Activated CD8-positive, alpha-beta memory T cell treated with anti-CD3 and anti-CD28 coated beads for 48 hours (primary cell): ENCODE measurements at places on chromosomes 16 and 17.
A peak's percentile ranks its signal among the peaks of the same experiment; 100 is the strongest.

- no peak for DNase-seq
These were observed 829 bp downstream of the PITPNM3 start for GRCh38 chr17:6555331-6556120.

DNA sequence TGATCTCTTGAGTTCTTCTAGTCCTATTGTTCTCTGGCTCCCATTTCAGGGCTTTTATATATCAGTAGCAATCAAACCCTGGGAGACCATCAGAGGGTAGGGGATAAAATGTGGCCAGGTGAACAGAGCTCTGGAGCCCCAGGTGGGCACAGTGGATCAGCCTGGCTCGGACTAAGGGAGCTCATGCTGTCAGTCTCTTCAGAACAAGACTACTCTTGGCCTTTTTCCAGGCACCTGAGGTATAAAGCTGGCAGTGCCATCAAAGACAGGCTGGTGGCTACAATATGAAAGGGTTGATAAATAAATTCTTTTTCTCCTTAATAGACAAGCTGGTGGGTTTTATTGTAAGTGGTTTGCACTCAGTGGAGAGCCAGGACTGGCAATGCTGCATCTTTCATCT lies 160.0 kb upstream of the CCL2 start:
- DNase-seq: no peak

DNA sequence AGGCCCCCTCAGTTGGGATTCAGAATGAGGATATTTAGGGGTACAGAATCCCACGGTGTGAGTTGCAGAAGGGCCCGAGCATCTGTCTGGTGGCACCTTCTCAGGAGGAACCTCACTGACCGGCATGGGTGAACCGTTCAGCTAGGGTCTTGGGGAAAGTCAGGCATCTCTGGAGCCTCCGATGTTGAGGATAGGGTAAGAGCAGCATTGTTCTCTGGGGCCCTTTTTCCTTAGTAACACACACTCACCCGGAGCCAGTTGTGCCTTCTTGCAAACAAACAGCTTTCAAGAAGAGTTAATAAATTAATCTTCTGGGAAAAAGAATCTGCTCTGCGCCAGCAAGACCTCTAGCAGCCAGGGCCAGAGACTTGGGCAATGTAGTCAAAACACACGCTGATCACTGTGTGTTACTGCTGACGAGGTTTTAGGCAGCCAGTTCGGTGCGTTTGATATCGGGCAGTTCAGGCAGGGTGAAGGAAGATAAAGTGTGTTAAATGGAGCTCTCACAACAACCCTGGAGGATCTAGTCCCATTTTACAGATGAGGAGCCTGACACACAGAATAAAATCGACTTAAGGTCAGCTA lies 48.9 kb downstream of the MSI2 start:
- no peak for DNase-seq

DNA sequence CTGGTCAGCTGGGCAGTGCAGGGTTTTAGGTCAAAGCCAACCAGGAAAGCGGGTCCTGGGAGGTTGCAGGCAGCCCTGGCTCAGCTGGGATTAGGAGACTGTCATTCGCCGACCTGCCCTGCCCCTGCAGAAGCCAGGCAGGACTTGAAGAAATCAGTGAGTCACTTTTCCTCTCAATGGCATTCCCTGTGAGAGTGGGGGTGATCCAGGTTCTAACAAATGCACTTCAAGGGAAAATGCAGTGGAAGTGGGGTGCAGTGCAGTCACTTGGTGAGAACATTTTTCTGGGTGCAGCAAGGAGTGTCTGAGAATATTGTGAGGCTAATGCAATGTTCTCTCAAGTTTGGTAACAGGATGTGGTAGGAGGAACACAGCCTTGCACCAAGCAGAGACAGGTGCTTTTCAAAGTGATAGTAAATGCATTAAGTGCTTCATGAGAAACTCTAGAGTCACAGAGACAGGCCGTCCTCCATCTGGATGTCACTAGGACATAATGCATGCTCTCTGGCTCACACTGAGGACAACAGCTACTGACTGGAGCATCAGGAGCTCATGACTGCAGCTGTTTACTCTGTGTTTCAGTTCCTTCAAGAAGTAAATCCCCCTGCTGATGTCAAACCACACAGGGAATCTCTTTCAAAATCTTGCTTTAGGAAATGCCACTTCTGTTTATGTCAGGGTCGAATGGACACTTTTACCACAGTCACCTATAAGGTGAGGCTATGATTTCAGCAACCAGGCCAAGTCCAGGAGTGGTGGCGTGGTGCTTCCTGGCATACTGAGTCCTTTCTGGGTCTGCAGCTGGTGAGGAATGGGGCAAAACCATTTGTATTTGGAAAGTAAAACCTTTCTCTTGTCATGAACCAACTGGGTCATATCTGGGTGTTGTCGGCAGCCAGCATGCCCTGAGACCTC lies 16.7 kb downstream of the CDK5R1 start:
- DNase-seq: no peak

DNA sequence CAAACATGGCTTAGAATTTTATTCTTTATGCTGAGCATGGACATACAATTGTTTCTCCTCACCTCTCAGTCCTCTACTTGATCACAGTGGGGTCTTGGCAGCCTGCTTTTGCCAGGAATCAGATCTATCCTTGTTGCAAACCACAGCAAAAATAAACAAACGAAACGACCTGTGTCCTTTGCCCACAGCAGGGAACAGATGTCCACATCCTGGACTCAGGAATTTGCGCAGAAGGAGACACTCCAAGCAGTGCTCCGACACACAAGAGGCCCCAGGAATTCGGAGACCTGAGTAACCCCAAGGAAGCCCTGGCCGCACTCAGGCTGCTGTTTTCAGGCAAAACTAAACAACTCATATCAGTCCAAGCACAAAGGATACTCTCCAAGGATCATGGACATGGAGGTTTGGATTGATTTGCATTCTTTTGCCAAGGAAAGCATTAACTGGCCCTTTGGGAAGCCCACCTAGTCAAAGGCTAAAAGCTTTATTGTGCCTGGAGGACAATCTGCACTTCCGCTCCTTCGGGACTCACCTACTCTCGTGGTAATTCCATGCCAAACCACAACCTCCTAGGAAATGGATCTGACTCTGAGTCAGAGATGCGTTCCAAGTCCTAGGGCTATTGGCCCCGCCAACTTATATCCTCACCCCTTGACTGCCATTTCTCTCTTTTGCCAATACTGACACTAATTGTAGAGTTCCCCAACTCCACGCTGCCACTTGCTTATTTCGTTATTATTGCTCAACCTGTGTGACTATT lies 271.1 kb upstream of the CDH11 start:
- no peak for DNase-seq

DNA sequence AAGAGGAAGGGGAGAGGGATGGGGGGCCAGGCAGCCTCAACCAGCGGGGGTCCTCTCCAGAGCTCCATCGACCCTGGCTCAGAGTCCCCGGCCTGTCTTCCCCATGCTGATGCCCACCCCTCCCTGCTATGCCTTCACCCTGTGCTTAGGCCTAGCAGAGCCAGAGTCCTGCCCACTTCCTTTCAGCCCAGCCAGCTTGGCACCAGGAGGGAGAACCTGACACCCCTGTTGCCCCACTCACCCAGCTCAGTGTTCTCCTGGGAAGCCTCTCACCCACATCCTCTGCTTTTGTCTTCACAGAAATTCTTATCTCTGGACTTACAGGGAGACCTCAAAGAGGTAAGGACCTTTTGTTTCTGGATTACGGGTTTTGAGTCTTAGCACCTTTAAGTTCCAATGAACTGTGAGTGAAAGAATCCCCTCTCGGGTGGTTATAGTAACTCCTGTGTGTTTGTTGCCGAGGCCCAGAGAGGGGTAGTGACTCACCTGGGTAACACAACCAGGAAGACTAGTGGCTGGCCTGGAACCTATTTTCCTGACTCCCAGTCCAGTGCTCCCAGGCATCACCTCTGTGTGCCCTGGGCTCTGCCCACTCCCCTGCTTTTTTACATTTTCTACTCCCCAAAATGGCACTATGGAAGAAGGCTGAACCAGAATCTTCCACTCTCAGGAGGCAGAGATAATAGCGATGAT lies 53.3 kb downstream of the CES1 start:
- no peak for DNase-seq

GRCh38 chr17:8141741-8142140 lies 10.5 kb downstream of the PER1 start:
- no peak for DNase-seq

DNA sequence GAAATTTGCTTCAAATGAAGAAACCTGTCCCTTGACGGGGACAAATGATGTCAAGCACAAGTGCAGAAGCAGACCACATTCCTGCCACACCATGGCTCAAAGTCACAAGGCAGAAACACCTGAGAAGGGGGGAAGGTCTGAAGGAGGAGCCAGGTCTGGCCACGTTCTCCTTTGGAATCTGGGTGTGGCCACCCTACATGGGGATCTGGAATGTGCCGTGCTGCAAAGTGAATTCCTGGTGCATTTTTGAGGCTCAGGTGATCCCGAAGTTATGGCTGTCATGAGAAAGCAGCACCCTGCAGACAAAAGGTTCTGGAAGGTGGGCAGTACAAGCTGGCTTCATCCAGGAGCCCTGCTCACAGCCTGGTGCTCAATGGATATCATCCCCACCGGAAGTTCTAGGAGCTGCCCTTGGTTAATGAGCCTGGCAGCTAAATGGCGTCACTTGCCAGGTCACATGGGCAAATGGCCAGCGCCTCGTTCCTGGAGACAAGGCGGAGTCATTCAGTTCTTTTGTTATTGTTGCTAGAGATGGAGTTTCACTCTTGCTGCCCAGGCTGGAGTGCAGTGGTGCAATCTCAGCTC lies 20.1 kb upstream of the ADCY9 start:
- no peak for DNase-seq

DNA sequence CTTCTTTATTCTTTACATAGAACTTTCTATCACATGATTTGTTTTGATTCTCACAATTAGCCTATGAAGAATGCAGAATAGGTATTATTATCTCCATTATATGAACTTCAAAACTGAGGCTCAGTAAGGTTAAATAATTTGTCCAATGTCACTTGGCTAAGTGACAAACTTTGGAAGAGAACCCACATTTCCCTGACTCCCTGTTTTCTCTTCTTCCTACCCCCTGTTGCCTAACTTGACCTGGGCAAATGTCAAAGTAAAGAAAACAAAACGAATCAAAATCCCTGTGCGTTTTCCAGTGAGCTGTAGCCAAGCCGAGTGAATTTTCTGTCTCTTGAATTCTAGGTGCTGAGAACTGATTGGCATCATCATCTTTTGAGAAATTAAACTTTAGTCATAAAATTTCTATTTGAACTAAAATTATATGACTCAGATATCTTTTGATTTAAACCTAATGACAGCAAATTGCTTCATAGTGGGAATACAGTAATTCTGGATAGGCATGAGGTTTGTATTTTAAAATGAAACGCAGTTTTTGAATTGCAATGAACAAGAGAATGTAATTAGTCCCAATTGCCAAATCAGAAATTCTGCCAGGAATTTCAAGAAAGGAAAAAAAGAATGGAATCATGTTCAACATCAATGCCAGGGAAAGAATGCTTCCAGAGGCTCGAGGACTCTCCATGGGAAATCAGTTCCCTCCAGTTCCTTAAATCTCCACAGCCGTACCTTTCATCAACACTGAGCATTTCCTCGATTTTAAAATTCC lies 4.6 kb upstream of the NACA2 start:
- DNase-seq: no peak

GRCh38 chr17:5562661-5563360 lies 21.5 kb downstream of the NLRP1 start:
- no peak for DNase-seq

GRCh38 chr17:41907185-41907556 lies 11.6 kb downstream of the ACLY start:
- DNase-seq: no peak

GRCh38 chr17:37505333-37505732 lies 15.6 kb downstream of the DUSP14 start:
- no peak for DNase-seq

GRCh38 chr16:75938818-75939217 lies 212.5 kb upstream of the CPHXL start:
- no peak for DNase-seq

- DNase-seq: no peak
These were observed 21.8 kb upstream of the ZNHIT3 start for GRCh38 chr17:36464765-36465088.

DNA sequence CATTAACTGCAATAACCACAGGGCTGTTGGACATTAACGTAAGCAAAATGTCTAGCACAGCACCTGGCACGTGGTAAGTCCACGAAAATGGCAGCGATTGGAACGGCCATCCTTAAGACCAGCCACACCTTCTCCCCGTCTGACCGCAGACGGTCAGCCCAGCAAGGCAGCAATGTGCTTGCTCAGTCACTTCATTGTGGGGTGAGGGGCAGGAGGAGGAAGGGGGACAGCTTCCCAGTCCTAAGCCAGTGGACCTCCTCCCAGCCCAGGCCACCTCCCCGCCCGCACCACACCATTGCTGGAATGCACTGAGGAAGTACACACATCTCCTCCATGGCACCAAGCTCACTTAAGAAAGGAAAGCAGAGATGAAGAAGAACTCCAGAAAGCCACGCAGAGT lies 8.6 kb upstream of the MYLK3 start:
- DNase-seq: no peak

- peak; percentile 72 for DNase-seq
These were observed at the start of gene LRRC37B for GRCh38 chr17:32006957-32007462. Gene LRRC37B (plus strand): TSS chr17:32007383. CDS start chr17:32021393, 14,010 bp downstream.

- DNase-seq: no peak
These were observed 1.4 kb downstream of the SHISA6 start for GRCh38 chr17:11242411-11242810.
